ENCODE measurements at places on chromosomes 13 and 19. TPM values are rescaled to one million over a fixed set of nuclear protein-coding genes. Genes with fewer than 3 reads are reported as not detected.

The PEAK3 gene
- not detected for total RNA-seq

The ZNF558 gene
- total RNA-seq, result 11.7 TPM

The MADCAM1 gene
- total RNA-seq, result 0.41 TPM

The SPTBN4 gene
- total RNA-seq, result not detected

The MUC16 gene
- total RNA-seq, result not detected

The CEACAM19 gene
- 4.4 TPM for total RNA-seq

The RHPN2 gene
- total RNA-seq, result 2.8 TPM

The CDX2 gene
- not detected for total RNA-seq

The ATXN8OS gene
- not detected for total RNA-seq

The ZNF730 gene
- 0.44 TPM for total RNA-seq

The ZNF541 gene
- total RNA-seq, result not detected

The ZNF599 gene
- 7.9 TPM for total RNA-seq

The TMEM238 gene
- total RNA-seq, result 1.3 TPM

The NKPD1 gene
- total RNA-seq, result 0.29 TPM

The FUT1 gene
- total RNA-seq, result 6.4 TPM

The ZNF135 gene
- total RNA-seq, result 1.2 TPM

The HIPK4 gene
- not detected for total RNA-seq

The NMRK2 gene
- not detected for total RNA-seq

The FCER2 gene
- total RNA-seq, result not detected

The VSTM1 gene
- total RNA-seq, result not detected

The TRMT1 gene
- total RNA-seq, result 40.0 TPM

The ZNF582 gene
- total RNA-seq, result 4.0 TPM

The UHRF1 gene
- total RNA-seq, result 12.2 TPM

The KLK5 gene
- total RNA-seq, result not detected

The WDR88 gene
- not detected for total RNA-seq

The ZNF837 gene
- 1.9 TPM for total RNA-seq

Measured in glomerular endothelial cell (primary cell).